Stimulated activated CD4-positive, alpha-beta T cell treated with anti-CD3 and anti-CD28 coated beads, Interleukin-2, amount 100 ng/mL, for 4 hours (primary cell): ENCODE measurements at places on chromosomes 5 and 9.

GRCh38 chr9:86695910-86696424 is 251.3 kb downstream of the GAS1 start:
- DNase-seq: no peak

DNA sequence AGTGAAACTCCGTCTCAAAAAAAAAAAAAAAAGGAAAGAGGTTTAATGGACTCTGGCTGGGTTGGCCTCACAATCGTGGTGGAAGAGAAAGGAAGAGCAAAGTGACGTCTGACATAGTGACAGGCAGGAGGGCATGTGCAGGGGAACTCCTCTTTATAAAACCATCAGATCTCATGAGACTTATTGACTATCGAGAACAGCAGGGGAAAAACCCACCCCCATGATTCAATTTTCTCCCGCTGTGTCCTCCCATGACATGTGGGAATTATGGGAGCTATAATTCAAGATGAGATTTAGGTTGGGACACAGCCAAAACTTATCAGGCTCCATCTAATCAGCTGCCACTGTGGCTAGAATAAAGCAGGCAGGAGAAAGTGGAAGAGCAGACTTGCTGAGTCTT is 610.4 kb upstream of the NUDT12 start:
- no peak for DNase-seq

- DNase-seq: no peak
Observed at GRCh38 chr9:129023036-129023907, 4.9 kb downstream of the SH3GLB2 start.

DNA sequence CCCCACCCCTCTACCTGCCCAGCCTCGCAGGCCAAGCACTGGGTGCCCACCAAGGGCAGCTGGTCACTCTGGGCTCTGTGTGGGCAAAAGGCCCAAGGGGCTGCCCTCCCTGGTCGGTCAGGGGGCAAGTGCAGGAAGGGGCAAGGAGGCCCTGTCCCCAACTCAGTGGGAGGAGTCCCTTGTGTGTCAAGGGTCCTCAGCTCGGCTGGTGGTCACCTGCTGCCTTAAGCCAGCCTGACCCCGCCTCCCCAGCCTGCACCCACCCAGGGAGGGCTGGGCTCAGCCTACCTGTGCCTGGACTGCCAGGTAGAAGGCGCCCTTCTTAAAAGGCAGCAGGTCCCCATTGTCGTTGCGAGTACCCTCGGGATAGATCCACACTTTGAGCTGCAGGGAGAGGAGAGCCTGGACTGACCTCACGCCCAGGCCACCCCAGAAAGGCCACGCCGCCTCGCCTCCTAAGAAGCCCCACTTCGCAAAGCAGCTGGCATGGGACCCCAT is 10.9 kb downstream of the AGPAT2 start:
- DNase-seq: no peak

GRCh38 chr5:80125962-80126480 is 90.9 kb downstream of the THBS4 start:
- DNase-seq: peak; percentile 32

DNA sequence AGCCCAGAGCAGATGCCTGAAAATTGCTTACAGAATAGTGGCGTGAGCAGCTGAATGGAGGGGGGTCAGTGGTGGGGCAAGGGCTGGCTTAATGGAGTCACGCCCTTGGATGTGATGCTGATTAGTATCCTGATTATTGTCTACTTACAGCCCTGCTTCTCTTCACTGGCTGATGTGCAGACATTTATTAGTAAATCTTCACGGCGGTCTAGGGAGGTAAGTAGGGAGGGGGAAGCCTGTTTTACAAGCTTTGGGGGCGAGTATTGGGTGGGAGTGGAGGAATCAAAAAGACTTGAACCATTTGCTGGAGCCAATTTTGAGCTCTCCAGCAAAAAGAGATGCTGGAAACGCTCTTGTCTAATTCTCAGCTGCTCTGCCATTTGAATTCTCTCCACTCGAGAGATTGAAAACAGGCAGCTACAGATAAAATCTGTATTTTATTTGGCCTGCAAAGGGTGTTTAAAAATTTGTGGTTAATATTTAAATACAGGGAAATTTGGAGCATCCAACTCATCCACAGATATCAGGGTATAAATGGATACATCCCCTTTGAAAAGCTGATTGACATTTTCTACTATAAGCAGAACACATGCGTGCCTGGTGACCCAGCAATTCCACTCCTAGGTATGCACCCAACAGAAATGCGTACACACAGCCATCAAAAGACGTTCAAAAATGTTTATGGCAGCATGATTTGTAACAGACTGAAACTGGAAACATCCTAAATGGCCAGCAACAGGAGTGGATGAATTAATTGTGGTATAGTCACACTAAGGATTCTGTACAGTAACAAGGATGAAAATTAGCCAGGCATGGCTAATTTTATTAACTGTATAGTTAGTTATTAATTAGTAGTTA is 19.5 kb upstream of the ALDH1B1 start:
- DNase-seq: no peak

DNA sequence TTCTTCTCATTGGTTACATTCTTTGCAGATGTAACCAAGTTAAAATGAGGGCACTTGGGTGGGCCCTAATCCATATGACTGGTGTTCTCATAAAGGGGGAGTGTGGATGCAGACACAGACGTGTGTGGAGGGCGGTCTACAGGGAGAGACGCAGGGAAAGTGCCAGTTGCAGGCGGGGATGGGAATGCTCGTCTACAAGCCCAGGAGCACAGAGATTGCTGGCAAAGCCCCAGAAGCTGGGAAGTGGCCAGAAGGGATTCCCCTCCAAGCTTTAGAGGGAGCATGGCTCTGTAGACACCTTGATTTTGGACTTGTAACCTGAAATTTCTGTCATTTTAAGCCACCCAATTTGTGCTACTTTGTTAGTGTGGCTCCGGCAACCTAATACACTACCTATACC is 96.8 kb upstream of the CTSL start:
- DNase-seq: no peak

- DNase-seq: no peak
Observed at GRCh38 chr5:168328814-168329213, 37.4 kb downstream of the WWC1 start.

DNA sequence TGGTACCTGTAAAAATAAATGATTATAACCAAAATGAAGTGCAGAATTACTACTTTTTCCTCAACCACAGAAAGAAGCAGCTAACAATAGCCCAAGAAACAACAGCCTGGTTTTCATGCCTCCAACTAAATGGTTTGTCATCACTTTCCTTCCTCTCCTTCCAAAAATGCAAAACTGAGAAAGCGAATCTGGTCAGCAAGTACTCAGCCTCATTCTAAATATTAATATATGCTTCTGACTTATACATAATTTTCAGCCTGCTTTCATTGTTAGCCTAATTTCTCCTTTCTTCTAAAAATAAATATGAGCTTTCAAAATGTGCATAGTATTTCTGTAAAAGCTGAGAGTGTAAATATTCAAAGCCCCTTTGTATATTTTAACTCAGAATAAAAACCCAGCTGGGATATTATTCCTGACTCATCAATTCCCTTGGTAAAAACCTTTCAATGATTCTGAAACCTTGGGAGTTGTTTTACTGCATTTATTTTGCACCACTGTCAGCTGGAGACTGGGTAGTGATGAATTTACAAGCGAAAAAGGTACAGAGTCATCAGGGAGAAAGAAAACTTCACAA is 21.5 kb downstream of the RXFP3 start:
- DNase-seq: no peak

DNA sequence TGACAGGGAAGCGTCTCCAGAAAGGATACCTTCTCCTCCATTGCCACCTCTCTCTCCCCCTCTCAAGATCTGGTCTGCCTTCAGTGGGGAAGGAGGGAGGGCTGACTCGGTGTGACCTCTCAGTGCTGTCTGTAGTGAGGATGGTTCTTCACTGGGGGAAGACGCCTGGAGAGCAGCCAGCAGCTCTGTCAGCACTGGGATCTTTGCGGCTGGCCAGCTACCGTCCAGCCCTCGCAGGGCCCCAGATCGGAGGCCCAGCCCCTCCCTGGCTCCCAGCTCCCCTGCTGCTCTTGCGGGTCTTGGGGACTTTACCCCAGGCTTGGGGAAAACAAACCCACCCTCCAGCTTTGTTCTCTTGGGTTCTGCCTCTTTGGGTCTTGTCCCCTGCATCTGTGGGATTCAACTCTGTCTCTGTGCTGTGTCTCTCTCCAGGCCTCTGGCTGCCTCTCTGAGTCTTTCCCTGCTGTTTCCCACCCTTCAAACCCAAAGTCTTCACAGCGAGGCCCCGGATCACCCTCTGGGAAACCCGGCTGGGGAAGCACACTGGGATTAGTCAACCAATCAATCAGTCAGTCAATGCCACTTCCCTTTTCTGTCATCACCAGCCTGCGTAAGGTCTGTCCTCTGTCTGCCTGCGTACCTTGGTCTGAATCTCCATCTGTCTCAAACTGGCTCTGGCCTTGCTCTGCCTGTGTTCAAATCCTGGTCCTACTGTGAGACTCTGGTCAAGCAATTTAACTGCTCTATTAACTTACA is 23.0 kb downstream of the FGF18 start:
- DNase-seq: no peak

DNA sequence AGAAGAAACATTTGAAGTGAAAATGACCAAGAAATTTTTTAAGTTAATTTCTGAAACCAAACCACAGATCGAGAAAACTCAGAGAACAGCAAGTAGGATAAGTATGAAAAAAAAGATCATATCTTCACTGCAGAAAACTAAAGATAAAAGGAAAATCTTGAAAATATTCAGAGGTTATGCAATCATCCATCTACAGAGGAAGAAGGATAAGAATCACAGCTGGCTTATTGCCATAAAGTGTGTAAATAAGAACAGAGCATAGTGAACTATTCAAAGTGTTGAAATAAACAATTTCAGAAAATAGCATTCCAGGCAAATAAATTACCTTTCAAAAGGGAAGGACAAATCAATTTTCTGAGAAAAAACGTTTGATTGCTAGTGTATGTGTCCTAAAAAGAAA is 1191.7 kb upstream of the CDH6 start:
- no peak for DNase-seq

GRCh38 chr5:149799965-149800516 is 69.9 kb downstream of the PPARGC1B start:
- DNase-seq: no peak

DNA sequence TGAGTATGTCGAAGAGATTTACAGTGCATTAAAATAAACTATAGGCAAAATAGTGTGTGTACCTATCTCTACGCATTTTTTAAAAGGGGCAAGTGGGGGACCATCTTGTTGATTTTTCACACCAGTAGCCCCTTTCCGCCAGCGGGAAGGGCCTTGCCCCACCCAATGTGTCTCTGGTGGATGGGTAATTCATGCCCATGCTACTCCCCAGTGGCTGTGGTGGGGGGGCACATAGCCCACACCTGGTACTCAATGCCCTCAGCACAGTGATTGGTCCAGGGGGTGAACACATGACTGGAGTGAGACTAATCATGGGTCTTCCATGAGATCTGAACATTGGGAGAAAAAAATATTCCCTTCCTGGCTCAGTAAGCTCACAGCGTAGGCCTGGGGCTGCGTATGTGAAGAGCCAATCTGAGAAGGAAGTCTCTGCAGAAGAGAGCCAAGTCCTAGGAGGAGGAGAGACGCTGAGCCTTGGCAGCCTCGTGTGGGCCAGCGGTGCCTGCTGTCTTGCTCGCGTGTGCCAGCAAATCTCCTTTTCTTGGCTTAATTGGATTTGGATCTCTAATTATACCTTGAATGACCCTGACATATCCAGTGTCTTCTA is 103.4 kb downstream of the ADAMTS2 start:
- DNase-seq: no peak

DNA sequence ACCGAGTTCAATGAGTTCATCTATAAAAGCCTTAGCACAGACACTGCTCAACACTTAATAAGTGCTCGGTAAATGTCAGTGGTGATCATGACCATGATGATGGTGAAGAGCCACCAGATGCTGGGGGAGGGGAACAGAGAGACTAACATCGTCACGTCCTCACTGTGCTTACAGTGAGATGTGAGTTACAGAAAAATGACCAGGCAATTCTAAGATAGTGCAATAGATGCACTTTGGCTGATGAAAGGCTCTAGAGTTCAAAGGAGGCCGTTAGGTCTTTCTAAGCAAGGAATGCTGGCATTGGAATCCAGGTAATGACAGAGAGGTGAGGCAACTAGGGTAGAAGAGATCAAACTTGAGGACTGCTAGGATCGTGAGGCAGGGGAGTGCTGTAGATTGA is 36.7 kb downstream of the ARL15 start:
- DNase-seq: no peak

DNA sequence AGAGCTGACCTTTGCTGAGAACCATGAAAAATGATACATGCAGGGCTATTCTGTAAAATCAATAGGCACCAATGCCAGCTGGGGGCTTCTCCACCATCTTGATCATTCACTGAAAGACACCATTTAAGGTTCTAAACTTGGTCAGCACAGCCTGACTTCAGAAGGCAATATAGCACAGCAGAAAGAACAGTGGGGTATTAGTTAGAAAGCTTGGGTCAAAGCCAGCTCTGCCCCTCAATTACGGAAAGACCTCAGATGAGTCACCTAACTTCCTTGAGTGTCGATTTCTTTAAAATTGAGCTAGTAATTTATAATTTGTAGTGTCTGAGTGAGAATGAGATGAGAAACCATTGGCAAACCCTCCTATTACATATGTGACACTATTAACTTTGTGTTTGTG is 3.4 kb downstream of the TNC start:
- no peak for DNase-seq

DNA sequence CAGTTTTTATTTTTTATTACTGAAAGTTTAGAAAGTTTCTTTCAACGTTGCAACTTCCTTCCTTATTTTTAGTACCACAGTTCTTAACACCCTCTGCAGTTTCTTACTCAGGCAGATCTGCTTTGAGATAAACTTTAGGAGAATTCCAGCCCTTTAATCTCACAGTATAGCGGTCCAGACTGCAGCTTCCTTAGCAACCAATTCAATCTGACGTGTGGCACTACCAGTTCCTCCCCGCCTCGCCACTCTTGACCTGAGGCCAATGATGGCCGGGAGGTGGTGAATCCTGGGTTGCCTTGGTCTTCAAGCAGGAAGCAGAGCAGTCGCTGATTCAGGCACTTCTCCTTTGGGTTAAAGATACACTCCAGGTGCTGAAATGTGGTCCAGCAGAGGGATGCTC is 334.3 kb upstream of the TRPC7 start:
- no peak for DNase-seq
